ENCODE measurements at places on chromosomes 12 and 14.

GRCh38 chr12:79547735-79548609 is 142.8 kb downstream of the PAWR start:
- DNase-seq, result no peak

- no peak for DNase-seq
These were observed 41.4 kb upstream of the TEX22 start for GRCh38 chr14:105356927-105357326.

GRCh38 chr12:81263072-81263471 is 185.2 kb downstream of the ACSS3 start:
- no peak for DNase-seq

- DNase-seq, result no peak
These were observed 339.3 kb downstream of the EGLN3 start for GRCh38 chr14:33611405-33612196.

DNA sequence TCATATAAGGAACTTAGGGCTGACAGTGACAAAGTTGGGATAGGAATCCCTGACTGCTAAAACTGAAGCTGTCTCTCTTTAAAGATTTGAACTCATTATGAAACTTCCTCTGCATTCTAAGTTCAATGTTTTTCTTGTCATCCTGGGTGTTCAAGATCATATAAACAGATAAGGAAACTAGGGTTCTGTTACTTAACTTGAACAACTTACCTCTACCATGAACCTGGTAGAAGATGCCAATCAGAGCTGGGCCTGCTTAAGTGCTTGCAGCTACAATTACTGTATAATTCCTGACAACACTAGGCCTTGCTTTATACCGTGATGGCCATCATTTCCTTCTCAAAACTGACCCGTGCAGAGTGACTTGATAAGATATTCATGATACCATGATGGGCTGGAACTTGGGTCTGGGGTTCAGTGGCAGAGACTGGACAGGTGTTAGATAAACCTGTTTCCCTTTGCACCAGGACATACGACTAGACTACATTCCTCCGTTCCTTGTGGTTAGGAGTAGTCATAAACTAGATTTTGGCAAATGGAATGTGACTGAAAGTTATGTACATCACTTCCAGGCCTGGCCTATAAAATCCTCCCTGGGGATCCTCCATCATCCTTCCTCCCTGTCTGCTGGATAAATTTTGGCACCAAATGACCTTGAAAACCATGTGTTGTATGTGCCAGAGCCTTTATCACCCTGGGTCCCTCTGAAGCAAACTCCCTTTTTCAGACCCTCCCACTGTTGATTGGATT is 172.2 kb upstream of the PRICKLE1 start:
- no peak for DNase-seq

GRCh38 chr12:63811755-63812154 is 32.0 kb downstream of the RXYLT1 start:
- no peak for DNase-seq

DNA sequence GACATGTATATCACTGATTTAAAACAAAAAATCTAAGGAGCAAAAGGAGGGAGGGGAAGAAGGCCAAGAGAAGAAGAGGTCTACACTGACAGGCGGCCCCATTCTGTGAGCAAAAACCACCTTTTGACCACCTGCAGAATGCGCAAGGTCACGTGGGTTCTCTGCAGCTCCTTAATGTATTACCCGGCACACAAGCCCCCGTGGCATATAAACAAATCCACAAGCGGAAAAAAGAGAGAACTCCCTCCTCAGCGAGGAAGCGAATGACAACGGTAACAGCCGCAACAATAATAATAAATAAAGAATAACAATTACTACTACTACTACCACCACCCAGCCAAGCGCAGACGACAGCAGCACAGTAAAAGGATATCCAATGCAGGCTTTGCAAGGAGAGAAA is 1.3 kb downstream of the KSR2 start:
- no peak for DNase-seq

- no peak for DNase-seq
These were observed 34.4 kb upstream of the MANSC4 start for GRCh38 chr12:27814411-27814810.

DNA sequence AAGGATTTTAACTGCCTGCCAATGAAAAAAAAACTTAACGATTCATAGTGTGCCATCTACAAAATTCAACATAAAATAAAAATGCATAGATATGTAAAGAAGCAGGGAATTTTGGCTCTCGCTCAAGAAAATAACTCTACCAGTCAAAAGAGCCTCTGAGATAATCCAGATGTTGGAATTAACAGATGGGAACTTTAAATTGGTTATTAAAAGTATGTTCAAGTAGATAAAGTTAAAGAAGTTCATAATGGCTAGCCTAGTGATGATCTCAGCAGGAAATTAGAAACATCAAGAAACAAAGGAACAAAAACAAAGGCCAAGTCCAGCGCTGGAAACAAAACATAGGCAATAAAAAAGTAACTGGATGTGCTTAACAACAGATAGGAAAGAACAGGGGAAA is 23.1 kb downstream of the PIK3C2G start:
- no peak for DNase-seq

DNA sequence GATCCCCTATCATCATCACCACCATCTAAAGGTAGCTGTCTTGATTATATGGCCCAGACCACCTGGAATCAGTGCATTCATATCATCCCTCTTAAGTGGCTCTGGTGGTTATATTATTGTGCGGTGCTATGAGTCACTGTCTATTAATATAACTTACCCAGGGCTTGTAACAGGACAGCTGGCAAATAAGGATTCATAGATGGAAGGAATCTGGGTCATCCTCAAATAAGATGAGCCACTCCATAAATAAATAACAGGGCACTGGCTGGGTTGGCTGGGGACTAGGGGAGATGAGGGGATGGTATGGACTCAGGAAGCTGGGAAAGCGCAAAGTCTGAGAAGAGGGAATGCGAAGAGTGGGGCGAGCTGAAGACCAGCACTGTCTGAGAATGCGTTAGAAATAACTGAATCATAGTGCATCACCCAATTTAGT is 216.1 kb downstream of the NUAK1 start:
- DNase-seq, result no peak

- no peak for DNase-seq
These were observed 24.5 kb downstream of the LMO3 start for GRCh38 chr12:16581416-16581815.

DNA sequence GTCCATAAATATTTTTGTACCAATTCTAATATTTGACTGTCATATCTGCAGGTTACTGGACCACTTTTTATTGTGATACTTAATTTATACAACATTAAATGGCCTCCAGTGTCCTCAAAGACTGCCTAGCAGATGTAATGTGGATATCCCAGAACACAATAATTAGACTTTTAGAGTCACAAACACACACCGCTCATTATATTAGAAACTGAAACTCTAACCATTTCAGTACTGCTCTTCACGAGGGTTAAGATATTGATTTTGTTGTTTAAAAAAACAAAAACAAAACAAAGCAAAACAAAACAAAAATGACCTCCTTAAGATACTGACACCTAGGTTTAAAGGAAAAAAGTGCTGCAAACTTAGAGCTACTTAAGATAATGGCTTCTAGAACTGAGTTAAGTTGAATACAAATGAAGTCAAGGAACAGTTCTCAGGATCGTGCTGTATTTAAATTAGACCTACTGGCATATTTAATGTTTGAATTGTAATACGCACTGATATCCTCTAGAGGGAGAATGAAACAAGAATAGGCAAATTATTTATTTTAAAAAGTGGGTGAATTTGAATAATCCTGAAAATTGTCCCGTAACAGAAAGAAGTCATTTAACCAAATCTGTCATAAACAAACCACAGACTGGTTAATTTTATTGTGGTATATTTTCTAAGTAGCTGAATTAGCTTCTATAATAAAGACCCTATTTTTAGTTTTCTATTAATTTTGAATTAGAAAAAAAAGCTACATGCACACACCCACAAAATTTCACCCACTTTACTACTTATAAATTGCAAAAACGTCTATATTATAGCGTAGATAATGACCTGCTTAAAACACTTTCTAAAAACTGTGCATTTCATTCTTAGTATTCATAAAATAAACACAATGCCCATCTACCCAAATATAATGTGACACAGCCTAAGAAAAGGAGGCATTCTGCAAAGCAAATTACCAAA is 395.2 kb upstream of the DCN start:
- DNase-seq, result no peak

DNA sequence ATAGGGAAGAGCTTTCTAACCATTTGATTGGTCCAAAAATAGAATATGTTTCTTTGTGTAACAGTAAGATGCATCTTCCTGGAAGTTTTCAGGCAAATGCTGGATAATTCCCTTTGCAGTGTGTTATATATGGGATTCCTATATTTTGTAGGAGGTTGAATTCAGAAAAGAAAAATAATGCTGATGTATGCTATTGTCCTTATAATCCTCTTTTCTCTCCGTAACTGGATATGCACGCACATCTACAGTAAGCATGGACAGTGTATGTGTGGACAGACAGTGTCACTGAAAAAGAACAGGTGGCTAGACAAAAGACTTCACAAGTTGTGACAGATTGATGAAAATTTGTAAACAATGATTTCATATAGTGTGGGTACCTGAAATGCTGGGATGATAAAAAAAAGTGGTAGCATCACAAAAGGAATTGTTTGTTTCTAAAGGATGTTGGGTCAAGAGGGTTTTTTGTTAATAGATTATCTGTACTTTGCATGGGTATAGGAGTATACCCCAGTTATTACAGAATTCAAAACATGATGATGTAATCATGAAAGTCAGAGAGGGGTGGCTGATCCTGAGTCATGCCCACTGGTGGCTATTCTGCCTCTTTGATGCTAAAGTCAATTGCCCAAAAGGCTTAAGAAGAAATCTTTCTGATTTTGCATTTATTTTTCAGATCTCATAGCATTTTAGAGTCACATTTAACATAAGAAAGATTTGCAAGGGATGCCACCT is 160.7 kb upstream of the TMTC1 start:
- DNase-seq, result no peak

- no peak for DNase-seq
These were observed 113.2 kb downstream of the TRMT5 start for GRCh38 chr14:60867503-60868172.
